HFFc6 (cell line): ENCODE measurements at places on chromosomes 7 and 10. TPM values are rescaled to one million over a fixed set of nuclear protein-coding genes. Genes with fewer than 3 reads are reported as not detected.

PAX2 gene
- total RNA-seq: not detected in 3 replicates

STEAP1B gene
- 36.7 and 89.5 TPM in 2 replicates for total RNA-seq

CCAR1 gene
- 46.2 to 71.2 TPM (median 48.1 TPM) in 3 replicates for total RNA-seq

OR2A5 gene
- total RNA-seq: not detected in 3 replicates

TMEM236 gene
- total RNA-seq: 0.07 to 0.18 TPM (median 0.13 TPM) in 3 replicates

GIMAP1 gene
- total RNA-seq: not detected in 3 replicates

LBX1 gene
- total RNA-seq: not detected in 3 replicates

CLEC2L gene
- not detected in 3 replicates for total RNA-seq

MYO1G gene
- 0.03 to 0.05 TPM in 2 of 3 replicates, not detected in the other for total RNA-seq

ZNF487 gene
- total RNA-seq: 2.6 to 4.2 TPM (median 3.0 TPM) in 3 replicates

NKX6-2 gene
- not detected in 2 replicates for total RNA-seq

MCM7 gene
- 71.2 to 139 TPM (median 111 TPM) in 3 replicates for total RNA-seq

GIMAP2 gene
- not detected in 2 replicates for total RNA-seq

NKX2-3 gene
- not detected in 3 replicates for total RNA-seq

ACBD7 gene
- 0.48 to 0.97 TPM (median 0.54 TPM) in 3 replicates for total RNA-seq

MALRD1 gene
- not detected in 3 replicates for total RNA-seq

ECHS1 gene
- total RNA-seq: 111 to 131 TPM (median 128 TPM) in 3 replicates

SORCS1 gene
- total RNA-seq: 0.05 to 0.14 TPM in 2 of 3 replicates, not detected in the other

CPN1 gene
- total RNA-seq: not detected in 3 replicates

FKBP9 gene
- total RNA-seq: 207 to 252 TPM (median 228 TPM) in 3 replicates

NEUROG3 gene
- not detected in 3 replicates for total RNA-seq

AASS gene
- total RNA-seq: 8.3 to 10.2 TPM (median 9.3 TPM) in 3 replicates

HOXA9 gene
- 25.4 to 38.0 TPM (median 37.3 TPM) in 3 replicates for total RNA-seq

METTL27 gene
- total RNA-seq: 2.9 to 6.5 TPM (median 3.9 TPM) in 3 replicates

DKK1 gene
- 1,601 and 1,974 TPM in 2 replicates for total RNA-seq

FGFR2 gene
- total RNA-seq: not detected in 3 replicates

BHLHA15 gene
- 0.33 TPM in 1 of 3 replicates, not detected in the others for total RNA-seq

GOLGA7B gene
- total RNA-seq: not detected in 3 replicates

MORN4 gene
- 9.3 to 13.1 TPM (median 10.3 TPM) in 3 replicates for total RNA-seq

DUSP5 gene
- total RNA-seq: 34.5 to 59.8 TPM (median 46.7 TPM) in 3 replicates

TAS2R3 gene
- total RNA-seq: 0.17 to 0.20 TPM in 2 of 3 replicates, not detected in the other

PILRA gene
- total RNA-seq: 0.34 to 0.41 TPM in 2 of 3 replicates, not detected in the other

ADRA2A gene
- not detected in 3 replicates for total RNA-seq

ASZ1 gene
- total RNA-seq: not detected in 3 replicates
